ENCODE measurements at places on chromosomes 1 and 21.

DNA sequence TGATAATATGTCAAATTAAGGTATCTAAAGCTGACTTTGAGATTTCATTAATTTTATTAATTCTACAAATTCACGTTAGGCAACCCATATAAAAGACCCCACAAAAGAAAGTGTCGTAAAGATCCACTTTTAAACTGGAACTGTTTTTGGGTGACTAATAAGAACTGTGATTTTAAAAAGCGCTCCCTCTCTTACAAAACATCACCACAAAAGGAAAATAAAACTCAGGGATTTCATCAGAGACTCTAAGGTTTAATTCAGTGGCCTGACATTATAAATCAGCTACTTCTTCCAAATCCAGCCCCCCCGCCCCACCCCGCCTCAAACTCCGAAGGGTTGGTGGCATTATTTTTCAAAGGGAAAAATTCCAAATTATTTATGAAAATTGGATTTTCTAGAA is 2.7 kb downstream of the COL24A1 start:
- peaks cover 37% of the 10 kb centered on the region for H3K27me3 ChIP-seq
- no peak overlapping the region for H3K27ac ChIP-seq
- peaks cover 3% of the 10 kb centered on the region for H3K4me1 ChIP-seq
- H3K36me3 ChIP-seq = no peaks in the 10 kb centered on the region

- H3K4me1 ChIP-seq = no peaks in the 10 kb centered on the region
- H3K27ac ChIP-seq = no peak overlapping the region
Observed at GRCh38 chr1:99246152-99246551, 18.1 kb upstream of the PLPPR4 start.

GRCh38 chr1:113780374-113781146 is 21.3 kb upstream of the PHTF1 start:
- H3K27ac ChIP-seq = no peak overlapping the region
- H3K27me3 ChIP-seq = no peaks in the 10 kb centered on the region
- no peak overlapping the region for H3K4me3 ChIP-seq
- peaks cover 26% of the 10 kb centered on the region for H3K36me3 ChIP-seq
- DNase-seq = no peak

GRCh38 chr1:86812286-86812685 is 101.6 kb downstream of the SELENOF start:
- no peaks in the 10 kb centered on the region for H3K36me3 ChIP-seq
- H3K27me3 ChIP-seq = no peaks in the 10 kb centered on the region
- H3K27ac ChIP-seq = no peak overlapping the region
- DNase-seq = no peak
- H3K4me1 ChIP-seq = no peaks in the 10 kb centered on the region
